Cardiac muscle cell (in vitro differentiated cells and primary cell): ENCODE measurements at places on chromosomes 4 and X. TPM values are rescaled to one million over a fixed set of nuclear protein-coding genes. Genes with fewer than 3 reads are reported as not detected.

The ACOX3 gene
- polyA plus RNA-seq = 19.1 and 31.0 TPM in 2 replicates

The CXCL10 gene
- polyA plus RNA-seq = not detected in 2 replicates

The TBX22 gene
- polyA plus RNA-seq = 0.87 TPM in 1 of 2 replicates, not detected in the other

The YIPF7 gene
- polyA plus RNA-seq = 0.72 TPM in 1 of 2 replicates, not detected in the other

The IL1RAPL1 gene
- 4.2 and 7.3 TPM in 2 replicates for polyA plus RNA-seq

The SPIN2A gene
- polyA plus RNA-seq = 2.3 and 2.5 TPM in 2 replicates

The BEX1 gene
- 96.5 and 166 TPM in 2 replicates for polyA plus RNA-seq

The RPS6KA6 gene
- polyA plus RNA-seq = 1.4 and 4.0 TPM in 2 replicates

The ADH4 gene
- 0.42 TPM in 1 of 2 replicates, not detected in the other for polyA plus RNA-seq

The NUDT10 gene
- polyA plus RNA-seq = 3.6 and 6.8 TPM in 2 replicates

The CDKL2 gene
- 2.0 and 4.4 TPM in 2 replicates for polyA plus RNA-seq

The SRPX gene
- polyA plus RNA-seq = 13.4 and 21.4 TPM in 2 replicates

The RAB40A gene
- polyA plus RNA-seq = 1.9 and 2.9 TPM in 2 replicates

The NLGN4X gene
- polyA plus RNA-seq = 4.2 and 5.9 TPM in 2 replicates

The BEND2 gene
- polyA plus RNA-seq = not detected in 2 replicates

The COL4A5 gene
- polyA plus RNA-seq = 98.0 and 106 TPM in 2 replicates

The TAF7L gene
- 0.27 TPM in 1 of 2 replicates, not detected in the other for polyA plus RNA-seq

The CYBB gene
- polyA plus RNA-seq = 0.38 TPM in 1 of 2 replicates, not detected in the other

The ALAS2 gene
- polyA plus RNA-seq = 1.6 and 5.1 TPM in 2 replicates

The MAGED4 gene
- 25.0 and 29.7 TPM in 2 replicates for polyA plus RNA-seq

The NUP62CL gene
- 20.5 and 21.1 TPM in 2 replicates for polyA plus RNA-seq

The RBMXL3 gene
- not detected in 2 replicates for polyA plus RNA-seq

The USP46 gene
- polyA plus RNA-seq = 23.5 and 24.2 TPM in 2 replicates

The IL15 gene
- not detected in 2 replicates for polyA plus RNA-seq

The ANXA3 gene
- 23.7 and 33.3 TPM in 2 replicates for polyA plus RNA-seq

The PCSK1N gene
- polyA plus RNA-seq = 5.4 and 8.7 TPM in 2 replicates

The RAB28 gene
- 33.0 and 35.2 TPM in 2 replicates for polyA plus RNA-seq

The PDE6B gene
- polyA plus RNA-seq = 48.1 and 58.5 TPM in 2 replicates

The GATA1 gene
- 0.15 and 0.17 TPM in 2 replicates for polyA plus RNA-seq

The XG gene
- polyA plus RNA-seq = not detected in 2 replicates

The GABRA4 gene
- 0.42 and 0.45 TPM in 2 replicates for polyA plus RNA-seq

The TLR1 gene
- polyA plus RNA-seq = 1.2 TPM in 1 of 2 replicates, not detected in the other

The CORIN gene
- 110 and 168 TPM in 2 replicates for polyA plus RNA-seq

The LONRF3 gene
- 0.09 TPM in 1 of 2 replicates, not detected in the other for polyA plus RNA-seq

The OGT gene
- 37.3 and 57.0 TPM in 2 replicates for polyA plus RNA-seq

The PDGFC gene
- polyA plus RNA-seq = 6.9 and 10.1 TPM in 2 replicates

The GDPD2 gene
- not detected in 2 replicates for polyA plus RNA-seq

The CT55 gene
- not detected in 2 replicates for polyA plus RNA-seq

The CPZ gene
- polyA plus RNA-seq = 4.7 and 8.4 TPM in 2 replicates

The SOWAHB gene
- 0.34 TPM in 1 of 2 replicates, not detected in the other for polyA plus RNA-seq

The IGSF1 gene
- polyA plus RNA-seq = 6.5 and 7.5 TPM in 2 replicates

The SMS gene
- polyA plus RNA-seq = 403 and 501 TPM in 2 replicates

The DGKK gene
- 0.15 and 0.47 TPM in 2 replicates for polyA plus RNA-seq

The NDNF gene
- 2.6 and 9.3 TPM in 2 replicates for polyA plus RNA-seq
